ENCODE measurements at places on chromosomes 1 and 21. TPM values are rescaled to one million over a fixed set of nuclear protein-coding genes. Genes with fewer than 3 reads are reported as not detected.

DNA sequence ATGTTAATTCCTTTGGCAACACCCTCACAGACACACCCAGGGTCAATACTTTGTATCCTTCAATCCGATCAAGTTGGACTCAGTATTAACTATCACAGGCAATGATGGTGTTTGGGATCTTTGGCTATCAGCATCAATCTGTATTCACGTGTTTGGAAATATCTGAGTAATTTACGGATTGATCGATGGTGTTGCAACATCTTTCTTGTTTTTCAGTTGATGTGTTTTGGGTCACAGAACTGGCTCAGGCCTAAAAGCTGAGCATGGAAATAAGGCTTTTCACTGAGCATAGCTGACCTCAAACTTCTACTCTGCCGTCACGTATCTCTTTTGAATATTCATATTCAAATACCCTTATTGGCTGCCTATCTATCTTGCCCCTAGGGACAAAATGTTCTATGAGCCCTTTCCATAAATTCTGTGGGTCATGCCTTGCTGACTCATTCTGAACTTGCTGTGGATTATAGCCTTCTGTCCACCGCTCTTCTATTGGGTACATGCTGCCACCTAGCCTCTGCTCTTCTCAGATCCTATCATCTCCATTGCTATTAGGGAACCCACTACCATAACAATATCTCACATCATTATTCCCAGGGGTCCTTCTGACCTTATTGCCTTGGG lies 156.0 kb downstream of the PDE4B start:
- no peaks in the 10 kb centered on the region for H3K27me3 ChIP-seq
- H3K27ac ChIP-seq = no peak overlapping the region
- H3K4me1 ChIP-seq = no peaks in the 10 kb centered on the region
- DNase-seq = no peak
- H3K36me3 ChIP-seq = no peaks in the 10 kb centered on the region

- H3K36me3 ChIP-seq = no peaks in the 10 kb centered on the region
- H3K27me3 ChIP-seq = no peaks in the 10 kb centered on the region
- no peak overlapping the region for H3K27ac ChIP-seq
- no peaks in the 10 kb centered on the region for H3K4me1 ChIP-seq
- DNase-seq = peak; percentile 35
- H3K4me3 ChIP-seq = no peak overlapping the region
Measured at GRCh38 chr21:18522181-18522972, 118.8 kb upstream of the TMPRSS15 start.

- H3K36me3 ChIP-seq = no peaks in the 10 kb centered on the region
- H3K4me3 ChIP-seq = no peak overlapping the region
- no peaks in the 10 kb centered on the region for H3K27me3 ChIP-seq
- H3K4me1 ChIP-seq = peaks cover 7% of the 10 kb centered on the region
Measured at GRCh38 chr1:234369784-234370183, 3.5 kb upstream of the COA6 start.

The ESRRG gene
- total RNA-seq = 25.3 TPM

DNA sequence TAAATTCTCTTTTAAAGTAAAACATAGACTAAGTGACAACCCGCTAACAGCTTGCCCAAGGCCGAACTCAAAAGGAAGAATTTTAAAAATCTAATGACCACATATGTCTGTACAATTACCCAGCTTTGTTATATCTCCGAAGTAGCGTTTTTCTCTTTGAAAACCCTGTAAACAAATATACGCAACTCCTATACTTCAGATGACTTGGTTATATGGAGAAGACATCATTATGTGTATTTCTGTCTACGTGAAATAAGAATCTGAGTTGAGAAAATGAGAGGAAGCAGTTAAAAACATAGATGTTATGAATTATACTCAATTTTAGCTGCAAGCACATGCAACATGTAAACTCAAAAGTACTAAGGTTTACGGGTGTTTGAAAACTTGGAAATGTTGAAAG lies 2.0 kb downstream of the PBX1 start:
- H3K36me3 ChIP-seq = no peaks in the 10 kb centered on the region
- DNase-seq = no peak
- no peaks in the 10 kb centered on the region for H3K27me3 ChIP-seq
- peak overlapping the region; percentile 77 for H3K4me3 ChIP-seq

DNA sequence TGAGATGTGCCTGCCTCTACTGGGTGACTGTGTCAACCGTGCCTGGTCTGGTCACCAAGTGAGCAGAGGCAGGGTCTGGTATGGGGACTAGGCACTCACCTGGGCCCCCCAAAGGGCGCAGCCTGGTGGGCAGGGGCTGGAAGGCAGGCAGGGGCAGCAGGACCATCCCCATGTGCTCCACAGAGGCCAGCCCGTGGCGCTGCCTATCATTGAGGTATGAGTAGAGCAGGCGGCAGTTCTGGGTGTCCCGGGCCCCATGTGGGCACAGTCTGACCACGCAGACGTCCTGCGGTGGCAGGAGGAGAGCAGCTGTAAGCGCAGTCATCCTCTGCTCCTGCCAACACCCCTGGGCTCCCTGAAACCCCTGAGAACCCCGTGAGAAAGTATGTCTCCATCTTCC lies 23.7 kb downstream of the SPOCD1 start:
- peak; percentile 25 for DNase-seq
- H3K4me3 ChIP-seq = no peak overlapping the region
- H3K27ac ChIP-seq = no peak overlapping the region
- no peaks in the 10 kb centered on the region for H3K27me3 ChIP-seq
- H3K36me3 ChIP-seq = no peaks in the 10 kb centered on the region

The TNFRSF18 gene
- 8.1 TPM for total RNA-seq
